ENCODE measurements at places on chromosomes 3 and 15.

DNA sequence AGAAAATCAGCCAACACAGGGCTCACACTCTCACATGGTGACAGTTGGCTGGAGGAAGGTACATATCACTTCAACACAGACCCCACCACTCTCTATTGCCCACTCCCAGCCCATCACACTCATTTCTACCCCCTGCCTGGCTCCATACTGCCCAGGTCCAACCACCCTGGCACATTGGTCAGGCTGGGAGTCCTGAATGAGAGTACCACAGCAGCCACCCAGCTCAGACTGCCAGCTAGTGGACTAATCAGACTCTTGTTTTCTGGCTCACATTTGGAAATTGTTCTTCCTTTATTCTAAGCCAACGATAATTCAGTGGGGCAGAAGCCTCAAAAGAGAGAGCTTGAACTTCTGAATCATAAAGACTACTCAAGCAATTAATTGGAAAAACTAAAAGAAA, 20.0 kb downstream of the MRPL46 start:
- no peak for DNase-seq

- no peak for DNase-seq
Measured at GRCh38 chr3:104040896-104041295, 1325.8 kb upstream of the ALCAM start.

DNA sequence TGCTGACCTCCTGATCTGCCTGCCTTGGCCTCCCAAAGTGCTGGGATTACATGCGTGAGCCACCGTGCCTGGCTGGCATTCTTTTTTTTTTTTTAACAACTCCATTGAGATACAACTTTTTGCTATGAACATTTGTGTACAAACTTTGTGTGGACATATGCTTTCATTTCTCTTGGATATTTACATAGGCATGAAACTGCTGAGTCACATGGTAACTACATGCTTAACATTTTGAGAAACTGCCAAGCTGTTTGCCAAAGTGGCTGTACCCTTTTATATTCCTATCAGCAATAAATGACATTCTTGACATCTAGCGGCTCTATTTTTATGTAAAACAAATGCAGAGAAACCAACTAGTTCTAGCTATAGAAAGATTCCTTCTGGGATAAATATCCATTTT, 8.7 kb upstream of the YEATS2 start:
- no peak for DNase-seq

GRCh38 chr3:184739594-184740505, 28.0 kb upstream of the MAGEF1 start:
- DNase-seq, result no peak

DNA sequence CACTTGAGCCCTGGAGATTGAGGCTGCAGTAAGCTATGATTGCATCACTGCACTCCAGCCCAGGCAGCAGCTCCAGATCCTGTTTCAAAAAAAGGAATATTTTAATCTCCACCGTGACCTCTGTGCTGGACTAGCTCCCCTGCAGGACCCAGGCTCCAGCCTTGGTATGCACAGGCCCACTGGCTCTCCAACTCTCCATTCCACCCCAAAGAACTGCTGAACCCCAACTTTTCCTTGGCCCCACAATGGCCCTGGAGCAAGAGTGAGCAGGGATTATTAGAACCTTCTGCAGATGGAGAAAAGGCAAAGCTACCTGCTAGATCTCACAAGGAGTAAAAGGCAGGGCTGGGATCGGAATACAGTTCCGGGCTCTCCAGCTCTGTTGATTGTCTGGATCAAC, 32.8 kb upstream of the SFMBT1 start:
- no peak for DNase-seq

DNA sequence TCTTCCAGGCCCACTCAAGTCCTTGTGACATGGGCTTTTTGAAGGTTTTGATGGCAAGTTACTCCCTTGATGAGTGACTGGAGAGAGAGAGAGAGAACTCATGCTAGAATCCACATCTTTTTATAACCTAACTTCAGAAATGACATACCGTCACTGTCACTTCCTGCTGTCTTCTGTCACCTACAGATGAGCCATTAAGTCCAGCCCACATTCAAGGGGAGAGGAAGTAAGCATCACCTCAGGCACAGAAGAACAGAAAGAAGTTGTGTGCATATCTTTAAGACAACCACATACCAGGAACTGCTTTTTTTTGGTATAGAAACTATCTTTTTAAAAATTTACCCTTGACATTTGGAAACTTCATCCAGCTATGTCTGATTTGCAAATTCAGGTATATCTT, 16.6 kb upstream of the TXNRD3 start:
- DNase-seq, result no peak
